HFFc6 (cell line): ENCODE measurements at places on chromosomes 1 and 21. TPM values are rescaled to one million over a fixed set of nuclear protein-coding genes. Genes with fewer than 3 reads are reported as not detected.

DNA sequence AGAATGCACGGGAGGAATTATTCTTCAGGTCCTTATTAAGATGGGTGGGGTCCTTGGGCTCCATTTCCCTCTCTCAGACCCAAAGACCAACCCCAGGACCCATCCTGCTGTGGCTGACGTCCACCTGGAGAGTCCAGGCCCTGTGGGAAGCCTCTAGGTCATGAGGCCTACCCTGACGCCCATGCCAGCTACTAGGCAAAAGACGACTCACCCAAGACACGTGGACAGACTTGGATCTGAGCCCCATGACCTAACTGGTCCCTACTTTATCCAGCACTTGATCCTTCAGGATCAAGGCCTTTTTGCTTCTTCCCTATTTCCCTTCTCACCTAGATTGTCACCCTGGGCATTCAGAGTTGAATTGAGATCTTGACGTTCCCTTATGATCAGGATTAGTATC is 56.0 kb upstream of the CASZ1 start:
- no peak for DNase-seq

- DNase-seq: no peak
Measured at GRCh38 chr1:54327386-54328065, 78.7 kb downstream of the SSBP3 start.

GRCh38 chr1:244028701-244029100 is 22.4 kb upstream of the ZBTB18 start:
- DNase-seq: no peak

DNA sequence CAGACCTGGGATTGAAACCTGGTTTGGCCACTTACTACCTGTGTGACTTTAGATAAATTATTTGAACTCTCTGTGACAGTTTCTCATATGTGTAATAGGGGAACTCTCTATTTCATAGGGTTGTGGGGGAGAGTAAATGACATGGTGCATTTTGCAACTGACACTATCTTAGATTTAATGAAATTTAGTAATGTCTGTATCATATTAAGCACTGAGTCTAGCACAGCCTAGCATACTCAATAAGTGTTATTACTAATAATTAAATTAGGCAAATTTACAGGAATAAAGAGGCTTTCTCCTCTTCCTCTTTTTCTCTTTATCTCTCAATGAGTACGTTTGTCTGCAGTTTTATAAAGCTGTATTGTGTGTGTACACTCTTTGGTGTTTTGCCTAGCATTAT is 80.2 kb upstream of the MACF1 start:
- DNase-seq: no peak

GRCh38 chr21:40250514-40251294 is 383.5 kb downstream of the PCP4 start:
- DNase-seq: no peak

ESRRG gene
- 0.05 TPM in 1 of 3 replicates, not detected in the others for total RNA-seq

EPHB2 gene
- total RNA-seq: 11.2 to 35.5 TPM (median 17.5 TPM) in 3 replicates

BRWD1 gene
- 15.0 to 18.2 TPM (median 15.4 TPM) in 3 replicates for total RNA-seq

HSD3B1 gene
- not detected in 3 replicates for total RNA-seq
